ENCODE measurements at places on chromosomes 6 and 20.

GRCh38 chr6:153947808-153948447 is 91.1 kb upstream of the OPRM1 start:
- DNase-seq, result no peak

DNA sequence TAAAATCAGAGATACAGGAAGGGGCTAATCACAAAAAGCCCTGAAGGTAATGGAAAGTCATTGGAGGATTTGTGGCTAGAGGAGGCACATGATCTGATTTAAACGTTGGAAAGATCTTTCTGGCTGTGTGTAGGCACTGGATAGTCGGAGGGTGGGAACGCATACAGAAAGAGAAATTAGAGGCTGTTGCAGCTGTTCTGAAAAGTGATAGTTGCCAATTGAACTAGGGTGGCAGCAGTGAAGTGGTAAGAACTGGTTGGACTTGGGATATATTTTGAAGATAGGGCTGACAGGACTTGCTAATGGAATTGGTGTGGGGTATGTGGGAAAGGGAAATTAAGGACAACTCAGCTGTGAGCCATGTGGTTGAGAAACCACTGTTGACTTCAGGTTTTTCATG is 223.6 kb downstream of the OGFRL1 start:
- no peak for DNase-seq

DNA sequence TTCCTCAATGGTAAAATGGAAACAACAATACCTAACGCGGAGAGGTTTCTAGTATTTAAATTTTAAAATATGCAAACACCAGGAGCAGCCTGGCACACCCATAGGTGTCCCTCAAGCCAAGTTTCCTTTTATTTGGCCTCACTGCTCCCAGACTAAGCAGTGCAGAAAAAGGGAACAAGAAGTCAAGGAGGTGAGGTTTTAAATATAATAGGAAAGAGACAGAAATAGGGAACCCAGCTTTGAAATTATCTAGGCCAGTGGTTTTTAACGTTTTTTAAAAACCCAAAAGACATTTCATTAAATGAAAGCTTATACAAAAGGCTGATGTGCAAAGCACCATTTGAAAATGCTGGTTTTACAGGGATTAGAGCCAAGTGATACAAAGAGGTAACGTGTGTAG is 109.6 kb downstream of the SLC22A3 start:
- no peak for DNase-seq

DNA sequence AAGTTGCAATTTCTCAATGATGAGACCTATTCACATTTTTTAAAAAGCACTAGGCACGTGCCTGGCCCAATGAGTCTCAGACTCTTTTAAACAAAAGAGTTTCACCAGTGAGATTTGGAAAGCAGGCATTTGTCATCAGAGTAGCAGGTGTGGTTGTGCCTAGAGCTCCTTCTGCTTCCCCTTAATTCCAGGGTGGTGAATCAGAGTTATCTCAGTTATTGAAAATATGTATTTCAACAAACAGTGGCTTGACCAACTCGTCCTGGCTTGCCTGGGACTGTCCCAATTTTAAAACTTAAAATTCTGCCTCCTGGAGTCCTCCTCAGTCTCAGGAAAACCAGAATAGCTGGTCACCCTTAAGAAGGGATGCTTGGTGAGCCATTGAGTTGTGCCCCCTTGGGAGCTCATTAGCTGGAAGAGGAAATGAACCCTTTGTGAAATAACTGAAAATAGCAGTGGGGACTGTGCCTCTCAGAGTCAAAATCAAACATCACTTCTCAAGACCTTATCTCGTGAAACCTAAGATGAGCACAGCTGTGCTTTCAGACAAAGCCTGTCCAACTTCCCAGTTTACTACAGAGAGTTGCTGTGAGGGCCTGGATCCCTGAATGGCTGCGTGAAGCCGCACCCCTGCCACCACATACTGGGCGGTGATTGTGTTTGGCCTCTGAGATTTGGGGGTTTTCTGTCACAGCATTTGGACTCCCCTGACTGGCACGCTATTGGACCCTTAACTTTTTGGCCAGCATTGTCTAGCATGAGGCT is 116.3 kb downstream of the ANKRD60 start:
- peak; percentile 96 for DNase-seq

DNA sequence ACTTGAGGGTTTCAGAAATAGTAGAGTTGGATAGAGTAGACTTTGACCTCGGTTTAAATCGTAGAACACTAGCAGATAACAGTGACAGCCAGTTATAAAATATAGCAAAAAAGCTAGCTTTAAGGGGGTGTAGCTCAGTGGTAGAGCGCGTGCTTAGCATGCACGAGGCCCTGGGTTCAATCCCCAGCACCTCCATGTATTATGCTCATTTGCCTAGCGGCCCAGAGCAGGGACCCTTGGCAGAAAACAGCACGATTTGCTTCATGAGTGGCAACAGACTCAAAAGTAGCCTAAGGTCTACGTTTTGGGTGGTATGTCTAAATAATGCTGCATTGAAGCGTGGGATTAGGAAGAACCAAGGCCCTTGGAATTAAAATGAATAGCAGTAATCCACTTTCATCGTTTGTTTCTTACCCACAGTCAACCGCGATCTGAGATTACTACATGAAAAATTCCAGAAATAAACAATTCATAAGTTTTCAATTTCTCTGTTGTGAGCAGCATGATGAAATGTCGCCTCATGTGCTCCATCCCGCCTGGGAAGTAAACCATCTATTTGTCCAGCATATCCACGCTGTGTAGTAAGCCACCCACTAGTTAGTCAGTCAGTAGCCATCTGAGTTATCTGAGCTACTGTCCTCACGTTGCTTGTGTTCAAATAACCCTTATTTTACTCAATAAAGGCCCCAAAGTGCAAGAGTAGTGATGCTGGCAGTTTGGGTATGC is 184.9 kb downstream of the GPX5 start:
- peak; percentile 73 for DNase-seq

GRCh38 chr6:2155206-2155605 is 90.2 kb downstream of the GMDS start:
- DNase-seq, result no peak

- no peak for DNase-seq
These were observed 9.2 kb downstream of the DTNBP1 start for GRCh38 chr6:15653581-15653980.

DNA sequence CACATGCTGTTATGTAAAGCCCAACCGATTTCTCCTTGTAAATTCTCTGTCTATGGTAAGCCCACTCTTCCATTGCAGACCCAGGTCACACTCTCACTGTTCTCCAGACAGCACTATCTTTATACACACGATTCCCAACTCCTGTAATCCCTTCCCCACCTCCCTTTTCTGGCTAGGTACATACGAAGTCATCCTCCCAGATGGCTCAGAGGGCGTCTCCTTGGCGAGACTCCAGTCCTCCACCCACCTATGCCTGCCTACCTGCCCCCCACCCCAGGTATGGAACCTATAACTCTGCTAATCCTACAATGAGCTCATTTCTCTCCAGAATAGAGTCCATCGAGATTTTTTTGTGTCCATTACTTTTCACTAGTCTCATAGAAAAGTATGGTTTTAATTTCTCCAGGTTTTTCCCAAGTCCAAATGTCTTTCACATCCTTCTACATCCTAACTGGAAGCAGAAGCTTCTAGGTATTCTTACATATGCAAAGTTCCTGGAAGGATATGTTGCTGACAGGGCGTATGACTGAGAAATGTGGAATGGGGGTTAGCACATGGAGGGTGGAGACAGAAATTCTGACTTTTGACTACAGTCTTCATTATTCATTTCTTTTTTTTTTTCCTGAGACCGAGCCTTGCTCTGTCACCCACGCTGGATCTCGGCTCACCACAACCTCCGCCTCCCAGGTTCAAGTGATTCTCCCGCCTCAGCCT is 22.8 kb downstream of the SCML4 start:
- no peak for DNase-seq

DNA sequence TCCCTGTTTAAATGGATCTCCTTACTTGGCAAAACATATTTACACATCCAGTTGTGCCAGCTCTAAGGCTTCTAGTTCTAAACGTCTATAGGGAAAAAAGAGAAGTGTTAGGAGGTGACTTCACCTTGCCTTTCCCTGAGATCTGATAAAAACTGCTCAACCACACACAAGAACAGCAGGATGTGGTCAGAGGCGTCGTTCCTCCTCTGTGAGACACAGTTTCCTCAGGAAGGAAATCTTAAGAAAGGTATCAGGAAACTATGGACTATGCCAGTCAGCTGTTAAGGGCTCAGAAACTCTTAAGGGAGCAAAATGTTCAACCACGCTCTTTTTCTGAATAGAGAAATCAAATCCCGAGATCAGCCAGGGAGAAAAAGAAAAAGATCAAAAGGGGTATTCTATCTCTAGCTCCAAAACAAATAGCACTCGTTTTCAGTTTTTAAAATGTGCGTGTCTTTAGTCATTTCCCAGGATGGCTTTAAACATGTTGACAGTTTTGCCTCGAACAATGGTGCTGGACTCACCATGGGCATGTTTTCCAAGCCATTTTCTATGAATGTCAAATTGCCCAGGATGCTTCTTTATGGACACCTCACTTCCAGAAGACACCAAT is 154.5 kb downstream of the HACE1 start:
- DNase-seq, result no peak

DNA sequence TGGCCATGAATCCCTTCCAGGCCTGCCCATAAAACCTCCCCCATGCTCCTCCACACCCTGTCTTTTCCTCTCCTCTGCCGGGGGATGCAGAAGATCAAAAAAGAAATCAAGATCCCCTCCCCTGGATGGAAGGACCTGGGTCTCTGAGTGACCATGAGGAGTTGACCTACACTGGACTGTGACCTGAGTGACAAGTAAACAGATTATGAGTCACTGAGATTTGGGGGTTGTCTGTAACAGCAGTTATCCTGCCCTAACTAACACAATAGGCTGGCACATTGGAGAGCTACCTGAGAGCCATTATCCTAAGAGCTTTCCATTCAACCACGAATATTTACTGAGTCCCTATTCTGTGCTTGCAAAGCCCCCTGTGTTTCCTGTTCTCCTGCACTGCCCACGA is 28.4 kb upstream of the SIRPA start:
- no peak for DNase-seq

- no peak for DNase-seq
These were observed 40.5 kb upstream of the EDN3 start for GRCh38 chr20:59259946-59260345.

All from HS-27A (cell line).